ENCODE measurements at places on chromosomes 6 and 20.

- no peak for DNase-seq
Measured at GRCh38 chr6:56571605-56572004, 71.1 kb downstream of the DST start.

DNA sequence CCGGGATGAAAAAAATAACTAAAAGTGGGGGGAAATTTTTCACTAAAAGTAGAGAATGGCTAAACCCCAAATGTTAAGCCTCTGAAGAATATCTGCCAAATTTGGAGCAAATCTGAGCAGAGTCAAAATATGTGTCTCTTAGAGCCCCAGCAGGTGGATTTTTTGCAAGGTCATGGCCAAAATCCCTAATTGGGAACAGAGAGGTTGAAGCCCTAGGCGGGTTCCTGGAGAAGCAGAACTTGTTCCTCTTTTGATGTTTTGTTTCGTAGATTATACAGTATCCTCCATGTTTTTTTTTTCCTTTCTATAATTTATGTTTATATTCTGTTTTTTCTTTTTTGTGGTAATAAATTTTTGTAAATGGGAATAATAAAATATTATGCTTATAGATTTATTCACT, 94.4 kb downstream of the PLCB4 start:
- no peak for DNase-seq

GRCh38 chr6:115882771-115883170, 177.9 kb downstream of the FRK start:
- DNase-seq: no peak

DNA sequence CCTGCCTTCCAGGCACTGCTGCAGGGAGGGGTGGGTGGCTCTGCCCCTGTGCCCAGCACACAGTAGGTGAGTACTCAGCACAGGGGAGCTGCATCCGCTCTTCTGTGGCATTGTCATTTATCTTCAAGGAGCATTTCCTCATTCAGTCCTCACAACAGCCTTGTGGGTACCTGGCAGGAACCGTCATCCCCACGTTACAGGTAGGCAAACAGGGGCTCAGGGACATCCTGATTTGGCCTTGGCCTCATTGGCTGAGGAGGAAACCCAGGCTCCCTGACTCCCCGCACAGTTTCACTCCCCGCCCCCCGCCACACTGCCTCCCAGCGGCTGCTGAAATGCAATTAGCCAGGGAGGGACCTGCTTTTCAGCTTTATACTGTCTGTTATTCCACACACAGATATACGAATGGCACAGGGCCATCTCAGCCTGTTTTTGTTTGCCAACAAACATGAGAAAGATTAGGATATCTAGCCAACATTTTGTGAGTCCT, 24.2 kb upstream of the PNPLA1 start:
- no peak for DNase-seq

DNA sequence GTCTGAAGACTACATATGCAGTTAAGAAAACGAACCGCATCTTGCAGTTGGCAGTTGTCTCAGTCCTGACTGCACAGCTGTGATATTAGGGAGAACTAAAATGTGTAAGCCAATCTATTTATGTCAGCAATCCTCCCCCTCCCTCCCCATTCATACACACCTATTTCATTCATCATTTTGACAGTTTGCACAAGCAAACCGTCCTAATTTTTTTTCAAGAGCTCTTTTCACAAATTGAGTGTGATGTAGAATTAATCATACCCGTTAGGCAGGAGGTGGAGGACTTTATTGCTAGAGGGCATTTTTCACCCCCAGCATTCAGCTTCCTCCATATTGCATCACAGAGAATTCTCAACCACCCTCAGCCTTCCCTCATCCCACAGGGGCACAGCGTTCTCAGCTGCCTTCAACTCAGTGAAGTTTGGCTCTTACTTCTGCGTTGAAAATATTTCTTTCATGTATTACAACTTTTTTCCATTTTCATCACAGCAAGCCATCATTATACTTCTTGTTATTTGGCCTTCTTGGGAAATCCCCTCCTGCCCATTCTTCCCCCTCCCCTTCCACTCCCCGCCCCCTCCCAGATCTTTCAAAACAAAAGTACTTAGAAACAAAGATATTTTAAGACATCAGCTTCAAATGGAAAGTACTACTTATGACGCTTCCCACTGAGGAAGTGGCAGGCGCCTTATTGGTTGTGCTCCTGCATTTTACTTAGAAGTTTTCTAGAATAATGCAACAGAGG, 37.5 kb downstream of the NOX3 start:
- peak; percentile 9 for DNase-seq

- no peak for DNase-seq
Measured at GRCh38 chr6:90764001-90764400, 177.1 kb upstream of the MAP3K7 start.

DNA sequence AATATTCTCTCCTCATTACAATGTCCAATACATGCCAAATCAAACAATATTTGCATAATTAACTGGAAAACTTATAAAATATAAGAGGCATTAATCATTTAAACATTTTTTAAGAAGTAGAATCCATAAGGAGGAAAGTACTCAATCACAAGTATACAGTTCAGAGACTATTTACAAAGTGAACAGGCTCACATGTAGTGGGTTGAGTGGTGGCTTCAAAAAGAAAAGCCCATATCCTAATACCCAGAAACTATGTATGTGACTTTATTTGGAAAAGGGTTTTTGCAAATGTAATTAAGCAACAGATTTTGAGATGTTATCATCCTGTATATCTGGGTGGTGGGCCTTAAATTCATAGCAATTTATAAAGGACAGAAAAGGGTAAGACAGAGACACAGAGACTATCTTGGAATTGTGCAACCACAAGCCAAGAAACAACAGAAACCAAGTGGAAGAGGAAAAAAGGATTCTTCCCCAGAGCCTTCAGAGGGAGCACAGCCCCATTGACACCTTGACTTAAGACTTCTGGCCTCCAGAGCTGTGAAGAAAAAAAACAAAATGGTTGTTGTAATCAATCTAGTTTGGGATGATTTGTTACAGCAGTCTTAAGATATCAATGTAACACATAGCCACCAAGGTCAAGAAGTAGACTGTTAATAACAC, 32.7 kb upstream of the CRISP1 start:
- DNase-seq: no peak

DNA sequence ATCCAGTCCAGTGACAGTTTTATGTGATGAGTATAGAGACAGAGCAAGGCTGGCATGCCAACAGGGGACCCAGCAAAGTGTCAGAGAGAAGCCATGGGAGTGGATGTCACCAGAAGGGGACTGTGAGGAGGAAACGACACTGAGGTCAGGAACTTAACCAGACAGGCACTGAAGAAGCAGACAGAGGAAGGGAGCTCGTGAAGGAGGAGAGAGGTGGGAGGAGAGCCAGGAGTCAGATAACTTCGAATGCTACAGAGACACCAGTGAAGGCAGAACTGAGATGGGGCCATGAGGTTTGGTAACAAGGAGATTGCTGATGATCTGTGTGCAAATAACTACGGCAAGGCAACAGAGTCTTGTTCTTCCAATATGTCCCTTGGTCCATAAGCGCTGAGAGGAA, 211.1 kb upstream of the FOXA2 start:
- DNase-seq: no peak

DNA sequence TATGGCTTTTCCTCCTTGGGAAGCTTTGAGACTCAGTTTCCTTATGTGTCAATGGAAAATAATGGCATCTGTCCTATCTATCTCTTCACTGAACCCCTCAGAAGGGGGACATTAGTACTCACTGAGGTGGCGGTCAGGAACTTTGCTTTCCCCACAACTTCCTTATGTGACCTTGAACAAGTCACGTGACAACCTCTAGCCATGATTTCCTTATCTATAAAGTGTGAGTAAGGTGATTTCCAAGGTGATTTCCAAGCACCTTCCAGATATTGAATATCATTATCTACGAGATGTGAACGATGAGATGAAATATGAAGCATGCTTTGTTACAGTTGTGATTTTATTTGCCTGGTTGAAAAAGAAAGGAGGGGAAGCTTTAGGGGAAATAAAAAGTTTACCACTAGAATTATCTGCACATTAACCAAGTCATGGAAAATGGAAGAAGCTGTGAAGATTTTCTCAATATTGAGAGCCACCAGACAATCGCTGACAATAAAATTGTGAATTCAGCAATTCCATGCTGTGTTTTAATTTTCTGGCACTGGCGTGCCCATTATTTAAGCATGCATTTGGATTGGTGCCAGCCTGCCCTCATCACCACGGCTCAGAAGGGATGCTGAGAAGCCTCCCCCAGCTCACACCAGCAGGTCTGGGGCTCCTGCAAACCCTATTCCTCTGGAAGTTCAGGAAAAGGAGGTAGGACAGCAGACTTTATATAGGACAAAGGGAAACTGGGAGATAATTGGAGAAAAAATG, 255.3 kb downstream of the CD83 start:
- no peak for DNase-seq

DNA sequence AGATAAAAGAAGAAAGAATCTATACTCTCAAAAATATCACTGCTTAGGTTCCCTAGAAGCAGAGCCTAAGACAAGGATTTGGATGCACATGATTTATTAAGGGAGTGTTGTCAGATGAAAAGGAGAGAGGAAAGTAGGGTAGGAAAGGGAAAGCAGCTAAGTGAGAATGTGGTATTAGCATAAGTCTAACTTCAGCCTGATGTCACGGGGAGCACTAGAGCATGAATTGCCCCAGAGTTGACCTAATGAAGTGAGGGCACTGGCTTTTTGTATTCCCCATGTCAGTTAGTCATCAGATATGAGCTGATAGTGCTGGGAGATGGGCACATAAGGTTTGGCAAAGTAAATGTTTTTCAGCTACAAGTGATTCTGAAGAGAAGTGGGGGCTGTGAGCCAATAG, 129.0 kb upstream of the THEMIS start:
- DNase-seq: no peak

GRCh38 chr6:100472674-100473073, 8.0 kb upstream of the SIM1 start:
- DNase-seq: no peak

DNA sequence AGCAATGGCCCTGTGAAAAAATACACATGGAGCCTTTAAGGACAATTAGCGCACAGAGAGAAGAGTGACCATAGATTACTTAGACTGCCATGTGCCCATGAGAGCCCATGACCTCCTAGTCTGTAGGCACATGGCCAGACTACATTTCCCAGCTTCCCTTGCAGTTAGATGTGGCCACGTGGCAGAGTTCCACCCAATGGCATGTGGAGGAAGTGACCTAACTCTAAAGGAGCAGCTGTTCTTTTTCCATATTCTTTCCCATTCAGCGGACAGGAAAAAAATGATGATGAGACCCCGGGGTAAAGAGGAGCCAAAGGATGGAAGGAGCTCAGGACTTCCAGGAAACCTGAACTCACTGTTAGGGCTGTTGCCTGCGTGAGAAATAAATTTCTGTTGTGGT, 116.6 kb downstream of the CBLN4 start:
- DNase-seq: no peak

DNA sequence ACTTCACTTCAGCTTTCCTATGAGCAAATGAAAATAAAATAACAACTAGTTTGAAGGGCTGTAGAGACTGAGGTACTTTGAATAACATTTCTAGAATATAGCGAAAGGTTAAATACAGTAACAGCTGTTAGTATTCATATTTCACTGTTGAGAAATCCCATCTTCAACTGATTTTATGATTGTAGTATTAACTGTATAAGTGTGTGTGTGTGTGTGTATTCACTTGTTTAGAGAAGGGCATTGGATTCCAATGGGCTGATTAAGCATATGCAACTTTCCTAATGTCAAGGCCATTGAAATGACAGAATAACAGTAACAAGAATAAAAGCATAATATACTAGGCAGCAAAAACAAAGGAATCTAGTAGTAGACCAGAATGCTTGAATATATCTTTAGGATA, 957.5 kb upstream of the EPHA7 start:
- DNase-seq: no peak

GRCh38 chr20:62860391-62860923, 1.2 kb downstream of the TCFL5 start:
- DNase-seq: no peak

DNA sequence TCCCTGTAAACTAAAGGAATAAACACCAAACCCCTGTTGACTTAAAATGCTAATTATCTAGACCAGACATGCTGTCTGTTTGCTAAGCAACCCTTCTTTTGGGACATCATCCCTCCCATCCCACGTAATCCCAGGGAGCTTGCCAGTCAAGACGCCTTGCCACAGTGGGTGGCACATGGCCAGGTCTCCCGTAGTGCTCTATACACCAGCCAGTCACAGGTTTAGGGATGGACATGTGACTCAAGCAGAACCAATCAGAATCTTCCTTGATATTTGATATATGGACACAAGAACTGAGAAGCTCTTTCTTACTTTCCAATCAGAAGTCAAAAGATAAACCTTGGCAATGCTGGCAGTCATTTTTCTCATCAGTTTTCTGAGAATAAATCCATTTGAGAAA, 60.0 kb downstream of the CNKSR3 start:
- DNase-seq: no peak

DNA sequence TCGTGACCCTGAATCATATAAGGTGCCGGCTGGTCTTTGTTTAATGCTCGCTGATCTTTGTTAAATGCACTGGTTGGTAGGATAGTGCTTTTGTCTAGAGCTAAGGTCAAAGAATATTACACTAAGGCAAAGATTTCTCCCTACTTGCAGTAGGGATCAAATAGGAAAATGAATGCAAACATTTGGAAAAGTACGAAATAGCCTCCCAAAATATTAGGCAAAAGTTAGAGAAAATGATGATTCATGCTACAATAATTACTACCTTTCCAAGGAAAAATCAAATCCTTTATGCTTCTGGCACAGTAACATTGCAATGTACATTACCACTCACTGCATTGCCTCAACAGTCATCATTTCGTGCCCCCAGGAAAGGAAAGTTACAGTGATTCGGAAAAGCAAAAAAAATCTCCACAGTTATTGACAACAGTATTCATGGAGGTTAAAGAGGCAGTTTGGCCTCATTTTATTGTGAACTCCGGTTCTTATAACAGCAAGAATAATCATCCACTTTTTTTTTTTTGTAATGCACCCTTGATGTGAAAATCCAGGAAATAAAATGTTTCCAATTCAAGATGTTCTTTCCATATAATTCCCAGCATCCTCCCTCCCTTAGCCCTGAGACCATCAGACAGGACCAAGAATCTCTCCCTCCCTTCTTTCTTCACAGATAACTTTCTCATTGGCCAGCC, 61.7 kb upstream of the ZMYND8 start:
- no peak for DNase-seq

- no peak for DNase-seq
Measured at GRCh38 chr6:7542065-7542873, 798 bp downstream of the DSP start.

GRCh38 chr6:160128879-160129516, 7.4 kb downstream of the SLC22A1 start:
- no peak for DNase-seq

- no peak for DNase-seq
Measured at GRCh38 chr6:142233945-142234682, 67.7 kb upstream of the ADGRG6 start.

Data from HFF-Myc (cell line).